ENCODE measurements at places on chromosomes 11 and 22. TPM values are rescaled to one million over a fixed set of nuclear protein-coding genes. Genes with fewer than 3 reads are reported as not detected.
A peak's percentile ranks its signal among the peaks of the same experiment; 100 is the strongest.

DNA sequence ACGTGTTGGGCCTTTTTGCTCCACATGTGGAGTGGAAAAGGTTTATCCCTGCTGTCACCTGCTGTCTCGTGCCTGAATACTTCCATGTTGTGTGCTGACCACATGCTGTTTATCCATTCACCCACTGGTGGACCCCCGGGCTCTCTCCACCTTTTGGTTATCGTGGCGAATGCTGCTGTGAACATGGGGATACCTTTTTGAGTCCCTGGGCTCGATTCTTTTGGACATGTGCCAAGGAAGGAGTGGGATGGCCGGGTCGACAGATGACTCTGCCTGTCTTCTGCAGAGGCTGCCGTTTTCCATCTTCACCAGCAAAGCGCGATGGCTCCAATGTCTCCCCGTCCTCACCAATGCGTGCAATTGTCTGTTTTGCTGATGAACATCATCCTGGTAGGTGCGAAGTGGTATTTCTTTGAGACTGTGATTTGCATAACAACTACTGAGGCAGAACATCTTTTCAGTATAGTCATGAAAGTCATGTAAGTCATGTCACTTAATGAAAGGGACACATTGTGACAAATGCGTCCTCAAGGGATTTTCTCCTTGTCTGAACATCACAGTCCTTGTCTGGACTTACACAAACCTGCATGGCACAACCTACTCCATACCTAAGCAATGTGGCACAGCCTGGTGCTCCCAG, 758.7 kb downstream of the BRD1 start:
- no peaks in the 10 kb centered on the region for H3K4me1 ChIP-seq
- DNase-seq, result no peak
- H3K27ac ChIP-seq, result no peak overlapping the region
- H3K36me3 ChIP-seq, result no peaks in the 10 kb centered on the region
- H3K27me3 ChIP-seq, result no peaks in the 10 kb centered on the region

Gene C11orf86
- total RNA-seq, result not detected

DNA sequence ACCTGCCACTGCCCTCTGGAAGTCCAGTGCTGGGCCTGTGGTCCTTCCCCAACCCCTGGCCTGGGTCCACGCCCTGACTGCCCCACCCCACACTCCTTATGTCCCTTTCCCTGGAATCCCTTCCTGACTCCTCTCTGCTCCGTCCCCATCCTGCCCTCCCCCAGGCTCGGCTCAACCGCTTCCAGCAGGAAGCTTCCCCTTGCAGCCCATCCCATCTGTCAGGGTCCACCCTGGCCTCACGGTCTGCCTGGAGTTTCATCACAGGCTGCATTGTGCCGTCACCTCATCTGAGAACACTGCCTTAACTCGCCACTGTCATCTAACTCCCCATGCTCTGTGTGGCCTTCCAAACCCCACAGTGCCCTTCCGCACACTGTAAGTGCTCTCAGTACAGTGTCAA, 64.3 kb downstream of the NAT10 start:
- peaks cover 8% of the 10 kb centered on the region for H3K4me1 ChIP-seq
- H3K36me3 ChIP-seq, result no peaks in the 10 kb centered on the region
- DNase-seq, result peak; percentile 36
- no peaks in the 10 kb centered on the region for H3K27me3 ChIP-seq
- no peak overlapping the region for H3K4me3 ChIP-seq

Gene YAP1
- 156 TPM for total RNA-seq

GRCh38 chr11:46554213-46555147, 39.3 kb downstream of the AMBRA1 start:
- H3K27ac ChIP-seq, result peak overlapping the region; percentile 86
- DNase-seq, result no peak
- peaks cover 38% of the 10 kb centered on the region for H3K4me1 ChIP-seq
- H3K27me3 ChIP-seq, result no peaks in the 10 kb centered on the region
- peak overlapping the region; percentile 8 for H3K4me3 ChIP-seq
- H3K36me3 ChIP-seq, result no peaks in the 10 kb centered on the region

- H3K27ac ChIP-seq, result no peak overlapping the region
- DNase-seq, result no peak
- H3K4me1 ChIP-seq, result no peaks in the 10 kb centered on the region
- no peaks in the 10 kb centered on the region for H3K36me3 ChIP-seq
Measured at GRCh38 chr11:115362997-115363396, 141.2 kb downstream of the CADM1 start.

Gene CRYBA4
- total RNA-seq, result not detected

Gene PDHX
- 29.7 TPM for total RNA-seq

GRCh38 chr11:9214765-9215164, 50.4 kb downstream of the DENND5A start:
- H3K4me3 ChIP-seq, result no peak overlapping the region
- H3K27me3 ChIP-seq, result no peaks in the 10 kb centered on the region
- no peaks in the 10 kb centered on the region for H3K36me3 ChIP-seq
- no peak overlapping the region for H3K27ac ChIP-seq
- no peak for DNase-seq

Gene BACE1
- total RNA-seq, result 45.6 TPM

Gene POU2AF2
- not detected for total RNA-seq

GRCh38 chr11:128837627-128838026, 29.5 kb downstream of the KCNJ1 start:
- peaks cover 15% of the 10 kb centered on the region for H3K27me3 ChIP-seq
- no peak for DNase-seq
- no peak overlapping the region for H3K4me3 ChIP-seq
- no peaks in the 10 kb centered on the region for H3K36me3 ChIP-seq
- H3K4me1 ChIP-seq, result no peaks in the 10 kb centered on the region

- H3K27me3 ChIP-seq, result no peaks in the 10 kb centered on the region
- peak; percentile 36 for DNase-seq
- no peaks in the 10 kb centered on the region for H3K36me3 ChIP-seq
- no peak overlapping the region for H3K27ac ChIP-seq
- H3K4me3 ChIP-seq, result no peak overlapping the region
Measured at GRCh38 chr11:1059759-1060158, 14.9 kb upstream of the MUC2 start.

Gene OR10A5
- not detected for total RNA-seq

DNA sequence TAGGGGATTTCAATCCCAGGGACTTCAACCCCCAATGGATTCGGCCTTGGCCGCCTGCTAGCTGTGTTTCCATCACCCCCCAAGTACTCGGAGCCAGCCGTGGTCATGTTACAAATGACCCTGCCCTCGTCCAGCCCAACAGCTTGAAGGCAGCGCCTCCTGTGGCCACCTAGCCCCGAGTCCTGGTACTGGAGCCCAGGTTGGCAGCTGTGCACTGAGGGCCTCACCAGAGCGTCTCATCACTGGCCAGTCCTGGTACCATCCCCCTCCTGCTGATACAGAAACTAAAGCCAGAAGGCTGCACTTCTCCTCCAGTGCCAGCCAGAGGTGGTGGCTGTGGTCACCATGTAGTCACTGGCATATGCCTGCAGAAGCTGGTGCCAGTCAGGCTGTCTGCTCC, 44.9 kb upstream of the FADD start:
- H3K27me3 ChIP-seq, result peaks cover 12% of the 10 kb centered on the region
- no peak overlapping the region for H3K4me3 ChIP-seq
- H3K36me3 ChIP-seq, result no peaks in the 10 kb centered on the region
- peak; percentile 94 for DNase-seq
- peaks cover 3% of the 10 kb centered on the region for H3K4me1 ChIP-seq
- H3K27ac ChIP-seq, result no peak overlapping the region

DNA sequence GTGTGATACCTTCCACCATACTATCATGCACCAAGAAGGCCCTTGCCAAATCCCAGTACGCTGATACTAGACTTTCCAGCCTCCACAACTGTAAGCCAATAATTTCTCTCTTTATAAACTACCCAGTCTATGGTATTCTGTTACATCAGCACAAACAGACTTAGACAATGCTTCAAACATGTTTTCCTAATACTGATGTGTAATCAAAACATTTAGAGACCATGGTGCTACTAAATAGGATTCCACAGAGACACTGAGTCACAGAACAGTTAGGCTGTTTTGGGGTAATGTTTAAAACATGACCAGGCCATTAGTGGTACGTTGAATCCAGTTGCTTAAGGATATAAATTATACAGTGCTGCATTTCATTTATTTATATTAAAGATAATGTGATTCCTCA, 103.7 kb downstream of the PICALM start:
- H3K27ac ChIP-seq, result peak overlapping the region; percentile 5
- H3K36me3 ChIP-seq, result peaks cover 74% of the 10 kb centered on the region
- H3K27me3 ChIP-seq, result no peaks in the 10 kb centered on the region
- no peak overlapping the region for H3K4me3 ChIP-seq
- peaks cover 32% of the 10 kb centered on the region for H3K4me1 ChIP-seq
- DNase-seq, result no peak

Gene FAM83F
- not detected for total RNA-seq

Gene RAG2
- not detected for total RNA-seq

DNA sequence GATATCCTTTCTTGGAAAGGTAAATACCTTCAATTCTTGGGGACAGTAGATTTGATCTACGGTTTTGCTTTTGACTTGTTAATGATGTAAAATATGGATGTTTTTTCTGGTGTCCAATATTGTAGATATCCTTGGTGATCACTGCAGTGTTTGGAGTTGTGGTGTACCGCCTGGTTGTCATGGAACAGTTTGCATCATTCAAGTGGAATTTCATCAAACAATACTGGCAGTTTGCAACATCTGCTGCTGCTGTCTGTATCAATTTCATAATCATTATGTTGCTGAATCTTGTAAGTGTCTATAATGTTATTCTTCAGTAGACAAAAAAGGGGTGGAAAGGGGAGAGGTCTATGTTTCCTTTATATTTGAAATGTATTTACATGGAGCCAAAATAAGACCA, 27.4 kb upstream of the MUC15 start:
- no peak for DNase-seq
- no peaks in the 10 kb centered on the region for H3K4me1 ChIP-seq
- no peaks in the 10 kb centered on the region for H3K36me3 ChIP-seq
- H3K27me3 ChIP-seq, result no peaks in the 10 kb centered on the region

- DNase-seq, result no peak
- H3K27ac ChIP-seq, result no peak overlapping the region
- H3K36me3 ChIP-seq, result peaks cover 2% of the 10 kb centered on the region
- no peak overlapping the region for H3K4me3 ChIP-seq
Measured at GRCh38 chr11:47156333-47156732, 20.3 kb downstream of the ARFGAP2 start.

- H3K27ac ChIP-seq, result no peak overlapping the region
- peaks cover 4% of the 10 kb centered on the region for H3K27me3 ChIP-seq
- H3K36me3 ChIP-seq, result no peaks in the 10 kb centered on the region
- DNase-seq, result peak; percentile 71
- no peak overlapping the region for H3K4me3 ChIP-seq
Measured at GRCh38 chr11:75762885-75763284, 5.7 kb upstream of the DGAT2 start.

DNA sequence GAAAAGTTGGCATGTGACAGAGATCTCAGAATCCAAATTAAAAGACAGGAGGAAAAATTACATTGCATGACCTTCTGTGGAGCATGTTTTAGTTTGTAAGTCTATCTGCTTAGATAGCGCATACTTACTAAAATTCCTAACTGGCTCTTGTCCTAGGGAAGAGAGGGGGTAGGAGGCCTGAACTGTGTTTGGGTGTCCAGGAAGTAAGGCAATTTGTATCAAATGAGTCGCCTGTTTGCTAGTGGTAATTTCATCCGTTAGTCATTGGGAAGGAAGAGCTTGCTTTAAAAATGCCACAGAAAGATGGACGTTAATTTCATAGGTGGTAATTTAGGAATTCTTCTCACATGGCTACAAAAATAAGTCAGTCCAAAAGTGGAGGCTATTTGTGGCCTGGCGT, 18.5 kb downstream of the GRK3 start:
- H3K36me3 ChIP-seq, result no peaks in the 10 kb centered on the region
- no peak overlapping the region for H3K4me3 ChIP-seq
- H3K27me3 ChIP-seq, result no peaks in the 10 kb centered on the region

GRCh38 chr11:38156495-38157146, 1558.6 kb upstream of the RAG2 start:
- H3K36me3 ChIP-seq, result no peaks in the 10 kb centered on the region
- no peaks in the 10 kb centered on the region for H3K4me1 ChIP-seq
- DNase-seq, result no peak
- no peak overlapping the region for H3K4me3 ChIP-seq
- H3K27me3 ChIP-seq, result no peaks in the 10 kb centered on the region
- H3K27ac ChIP-seq, result no peak overlapping the region

- H3K27me3 ChIP-seq, result no peaks in the 10 kb centered on the region
- no peak overlapping the region for H3K4me3 ChIP-seq
- no peaks in the 10 kb centered on the region for H3K4me1 ChIP-seq
- H3K27ac ChIP-seq, result no peak overlapping the region
- DNase-seq, result no peak
- H3K36me3 ChIP-seq, result no peaks in the 10 kb centered on the region
Measured at GRCh38 chr11:94583213-94583865, 16.2 kb downstream of the PIWIL4 start.

DNA sequence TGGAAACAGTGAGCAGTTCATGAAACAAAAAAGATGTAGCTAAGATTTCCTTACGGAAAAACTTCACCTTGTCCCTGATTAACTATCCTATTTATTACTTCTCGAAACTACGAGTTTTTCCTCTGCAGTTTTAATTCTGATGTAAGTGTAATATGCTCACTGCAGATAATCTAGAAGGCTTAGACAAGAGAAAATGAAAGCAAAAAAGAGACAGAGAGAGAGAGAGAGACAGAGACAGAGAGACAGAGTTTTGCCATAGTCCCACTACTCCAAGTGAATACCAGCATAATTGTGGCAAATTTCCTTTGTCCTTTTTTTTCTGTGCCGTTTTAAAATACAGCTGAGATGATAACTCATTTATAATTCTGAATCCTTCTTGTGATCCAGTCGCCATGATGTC, 24.8 kb downstream of the FSHB start:
- no peaks in the 10 kb centered on the region for H3K27me3 ChIP-seq
- H3K36me3 ChIP-seq, result no peaks in the 10 kb centered on the region
- H3K4me3 ChIP-seq, result peak overlapping the region; percentile 24

DNA sequence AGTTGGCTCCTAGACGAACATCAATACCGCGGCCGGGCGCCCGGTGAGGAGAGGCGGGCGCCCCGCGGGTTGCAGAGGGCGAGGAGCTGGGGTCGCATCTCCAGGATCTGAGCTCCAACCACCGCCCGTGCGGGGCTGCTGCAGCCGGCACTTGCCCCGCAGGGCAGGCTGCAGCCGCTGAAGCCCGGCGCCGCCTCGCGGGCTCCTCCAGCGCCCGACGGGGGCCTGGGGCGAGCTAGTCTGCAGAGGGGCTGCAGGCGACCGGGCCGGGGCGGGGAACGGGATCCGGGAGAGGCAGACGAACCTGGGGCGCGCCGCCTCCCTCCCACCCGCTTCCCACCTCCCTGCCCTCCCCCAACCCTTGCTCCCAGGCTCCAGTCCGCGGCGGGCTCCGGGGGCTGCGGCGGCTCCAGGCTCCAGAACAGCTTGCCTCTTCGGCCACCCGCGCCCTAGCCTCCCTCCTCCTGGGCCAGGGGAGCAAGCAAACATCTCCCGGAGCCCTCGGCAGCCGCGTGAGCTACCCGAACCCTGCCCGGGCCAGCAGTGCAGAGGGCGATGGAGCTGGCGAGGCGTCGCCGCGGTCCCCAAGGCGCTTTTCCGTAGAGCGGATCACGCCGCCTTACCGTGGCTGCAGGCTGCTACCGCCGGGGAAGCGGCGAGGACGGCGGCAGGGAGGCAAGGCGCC, 802 bp downstream of the TENM4 start:
- peaks cover 23% of the 10 kb centered on the region for H3K4me1 ChIP-seq
- H3K4me3 ChIP-seq, result peak overlapping the region; percentile 78
- H3K36me3 ChIP-seq, result no peaks in the 10 kb centered on the region
- peaks cover 38% of the 10 kb centered on the region for H3K27me3 ChIP-seq
- DNase-seq, result peak; percentile 81
- no peak overlapping the region for H3K27ac ChIP-seq
